Stimulated activated CD4-positive, alpha-beta T cell treated with anti-CD3 and anti-CD28 coated beads, Interleukin-1b, Interleukin-23, amount 100 ng/mL, for 24 hours (primary cell): ENCODE measurements at places on chromosomes 11 and 22.
A peak's percentile ranks its signal among the peaks of the same experiment; 100 is the strongest.

GRCh38 chr11:106959800-106960199 is 58.5 kb downstream of the GUCY1A2 start:
- no peak for DNase-seq

DNA sequence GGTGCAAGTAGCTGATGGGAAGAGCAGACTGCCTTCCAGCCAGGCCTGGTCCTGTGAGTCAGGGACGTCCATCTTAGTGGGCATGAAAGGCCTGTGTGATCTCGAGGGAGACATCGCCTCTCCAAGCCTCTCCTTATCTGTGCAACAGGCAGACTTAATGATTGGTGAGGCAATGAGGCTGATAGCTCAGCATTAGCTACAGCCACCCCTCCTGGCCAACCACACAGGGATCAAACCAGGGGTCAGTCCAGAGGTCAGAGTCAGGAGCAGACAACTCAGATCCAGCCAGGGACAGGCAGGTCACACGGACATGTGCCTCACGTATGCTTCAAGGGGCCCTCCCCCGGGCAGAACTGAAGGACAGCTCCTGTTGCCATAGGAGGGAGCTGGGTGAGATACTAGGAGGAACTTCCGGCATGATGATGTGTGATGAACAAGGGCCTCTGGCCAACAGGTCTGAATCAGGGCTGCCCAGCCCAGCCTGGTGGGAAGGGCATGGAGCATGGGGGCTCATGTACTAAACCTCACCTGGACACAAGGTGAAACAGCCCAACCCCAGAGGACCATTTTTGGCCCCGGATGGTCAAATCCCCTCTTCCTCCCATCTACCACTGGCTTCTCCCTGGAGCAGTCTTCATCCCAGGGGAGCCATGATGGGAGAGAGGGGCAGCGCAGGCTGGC is 2.8 kb upstream of the APOC3 start:
- DNase-seq: no peak

DNA sequence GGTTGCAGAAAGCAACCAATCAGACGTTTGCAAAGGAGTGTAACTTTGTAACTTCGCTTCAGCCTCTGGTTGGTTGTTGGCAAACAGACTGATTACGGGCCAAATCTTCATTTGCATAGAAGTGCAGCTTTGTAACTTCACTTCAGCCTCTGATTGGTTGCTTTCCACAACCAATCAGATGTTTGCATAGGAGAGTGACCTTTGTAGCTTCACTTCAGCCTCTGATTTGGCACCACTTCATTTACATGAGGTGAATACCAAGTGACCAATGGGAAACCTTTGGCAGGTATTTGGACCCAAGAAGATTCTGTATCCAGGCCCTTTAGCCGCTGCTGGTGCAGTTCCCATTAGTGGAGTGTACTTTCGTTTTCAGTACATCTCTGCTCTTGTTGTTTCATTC is 16.0 kb downstream of the USP47 start:
- no peak for DNase-seq

DNA sequence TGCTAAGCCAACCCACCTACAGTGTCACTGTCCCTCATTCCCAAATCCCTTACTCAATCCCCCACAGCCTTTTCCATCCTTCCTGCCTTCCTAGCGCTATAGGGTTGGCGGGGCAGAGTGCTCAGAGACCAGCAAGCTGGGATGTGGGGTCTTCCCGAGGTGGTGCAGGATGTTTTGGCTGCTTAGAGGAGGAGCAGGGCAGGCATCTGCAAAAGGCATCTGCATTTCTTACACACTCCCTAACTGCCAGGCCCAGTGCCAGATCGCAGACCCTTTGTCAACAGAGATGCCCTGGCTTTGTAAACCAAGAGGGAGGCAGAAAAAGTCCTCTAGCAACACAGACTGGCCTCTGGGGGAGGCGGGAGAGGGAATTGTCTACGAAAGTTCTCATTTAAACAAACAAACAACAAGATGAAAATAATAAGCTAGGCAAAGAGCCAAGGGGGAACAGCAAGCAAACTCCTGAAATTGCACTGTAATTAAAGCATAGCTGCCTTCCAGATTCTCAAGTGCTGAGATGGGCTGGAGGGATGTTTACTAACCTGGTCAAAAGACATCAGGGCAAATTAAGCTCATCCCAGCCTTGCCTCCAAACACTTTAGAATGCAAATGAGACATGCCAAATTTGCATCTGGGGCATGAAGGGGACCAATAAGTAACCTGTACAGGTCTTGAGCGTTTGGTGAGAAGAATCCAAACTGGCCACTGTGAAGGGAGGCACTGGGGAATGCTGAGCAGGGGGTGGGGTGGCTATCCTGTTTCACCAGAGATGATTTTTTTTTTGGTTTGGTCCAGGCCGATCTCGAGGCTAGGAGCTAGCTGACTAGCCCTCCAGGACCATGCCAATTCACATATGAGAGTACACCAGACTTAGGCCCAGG is 38.1 kb upstream of the ADA2 start:
- no peak for DNase-seq

- peak; percentile 76 for DNase-seq
Measured at GRCh38 chr11:75204685-75205563, 35.6 kb upstream of the TPBGL start.

DNA sequence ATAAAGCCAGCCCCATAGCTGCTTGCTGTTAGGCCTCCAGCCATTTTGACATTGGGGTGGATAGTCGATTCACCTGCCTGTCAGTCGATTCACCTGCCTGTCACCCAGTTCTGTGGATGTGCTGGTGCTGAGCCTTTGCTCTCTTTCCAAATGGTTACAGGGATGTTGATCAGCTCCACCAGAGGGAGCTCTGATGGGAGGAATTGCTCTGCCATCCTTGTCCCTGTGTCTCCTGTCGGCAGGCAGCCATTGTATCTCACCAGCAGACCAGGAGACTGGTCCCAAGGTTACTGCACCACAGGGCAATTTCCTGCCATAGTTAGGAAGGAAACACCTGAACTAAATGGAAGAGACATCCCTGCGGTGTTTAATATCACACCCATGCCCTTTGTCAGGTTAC is 6.1 kb downstream of the MPEG1 start:
- no peak for DNase-seq

DNA sequence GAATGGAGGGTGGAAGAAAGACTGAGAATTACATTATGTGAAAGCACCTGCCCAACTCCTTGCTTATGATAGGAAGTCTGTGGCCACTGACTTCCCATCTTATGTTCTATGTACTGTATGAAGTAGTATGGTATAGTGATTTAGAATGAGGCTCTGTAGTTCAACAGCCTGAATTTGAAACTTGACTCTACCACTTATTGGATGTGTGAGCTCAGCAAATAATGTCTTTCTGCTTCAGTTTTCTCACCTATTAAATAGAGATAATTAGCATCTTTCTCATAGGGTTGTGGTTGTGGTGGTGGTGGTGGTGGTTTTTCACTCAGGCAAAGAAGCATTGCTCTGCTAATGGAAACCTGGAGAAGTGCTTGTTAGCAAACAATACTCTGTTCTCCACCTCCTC is 121.6 kb downstream of the PAX6 start:
- no peak for DNase-seq

- DNase-seq: no peak
Measured at GRCh38 chr11:57269571-57270021, 32.5 kb upstream of the APLNR start.

DNA sequence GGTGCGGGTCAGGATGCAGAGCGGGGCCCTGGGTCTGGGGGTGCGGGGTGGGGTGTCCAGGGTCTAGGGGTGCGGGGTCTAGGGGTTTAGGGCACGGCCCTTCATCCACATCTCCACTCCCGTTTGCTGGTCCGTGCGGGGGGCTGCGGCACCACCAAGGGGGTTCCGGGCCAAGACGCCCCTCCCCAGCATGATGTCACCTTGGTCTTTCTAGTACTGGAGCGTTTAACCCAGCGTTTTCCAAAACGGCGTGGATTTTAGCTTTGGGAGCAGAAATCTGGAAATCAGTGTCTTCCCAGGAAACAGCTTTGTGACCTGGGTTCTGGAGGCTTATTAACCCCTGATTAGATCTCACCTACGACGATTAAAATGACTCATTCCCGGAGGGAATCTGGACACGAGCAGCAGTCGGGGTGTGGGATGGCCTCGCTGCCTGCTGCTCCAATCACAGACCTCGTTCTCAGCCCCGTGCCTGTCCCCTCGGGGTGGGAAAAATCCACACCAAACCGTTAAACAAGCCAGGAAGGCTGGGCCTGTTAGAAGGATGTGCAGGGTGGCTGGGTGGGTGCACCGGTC is 759 bp downstream of the AP2A2 start:
- DNase-seq: no peak

- DNase-seq: no peak
Measured at GRCh38 chr11:112248201-112248600, 12.5 kb downstream of the PLET1 start.

DNA sequence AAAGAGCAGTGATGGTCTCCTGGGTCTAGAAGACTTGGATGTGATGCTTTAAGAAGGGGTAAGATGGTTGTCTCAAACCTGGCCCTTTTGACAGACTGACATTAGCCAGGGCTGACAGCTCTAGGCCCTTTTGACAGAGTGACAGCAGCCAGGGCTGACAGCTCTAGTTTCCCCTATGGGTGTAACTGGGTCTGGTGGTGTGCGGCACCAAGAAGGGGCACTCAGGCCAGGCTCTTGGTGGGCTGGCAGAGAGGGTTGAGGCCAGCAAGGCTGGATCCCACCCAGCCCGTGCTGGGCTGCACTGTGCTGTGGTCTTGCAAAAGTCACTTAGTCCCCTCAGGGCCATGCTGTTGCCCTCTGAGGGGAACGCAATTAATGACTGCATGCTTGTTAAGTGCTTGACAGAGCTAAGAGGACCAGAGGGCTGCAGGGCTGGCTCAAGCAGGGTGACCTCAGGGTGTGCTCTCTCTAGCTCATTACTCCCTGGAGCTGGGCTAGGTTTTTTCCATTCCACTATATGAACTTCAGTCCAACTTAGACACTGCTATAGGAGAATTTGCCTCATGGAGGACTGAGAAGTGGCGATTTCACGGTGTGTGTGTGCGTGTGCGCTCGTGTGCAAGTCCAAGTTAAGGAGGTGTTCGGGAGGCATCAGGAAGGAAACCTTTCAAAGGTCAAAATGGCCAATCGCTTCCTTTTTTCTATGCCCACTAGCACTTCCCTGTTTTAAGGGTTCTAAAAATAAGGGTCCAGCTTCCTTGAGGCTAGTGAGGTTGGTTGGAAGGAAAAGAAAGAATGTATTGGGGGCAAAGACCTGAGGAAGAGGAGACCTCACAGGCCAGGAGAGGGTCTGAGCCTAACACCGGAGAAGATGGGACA is 4.4 kb downstream of the UBASH3B start:
- DNase-seq: no peak

DNA sequence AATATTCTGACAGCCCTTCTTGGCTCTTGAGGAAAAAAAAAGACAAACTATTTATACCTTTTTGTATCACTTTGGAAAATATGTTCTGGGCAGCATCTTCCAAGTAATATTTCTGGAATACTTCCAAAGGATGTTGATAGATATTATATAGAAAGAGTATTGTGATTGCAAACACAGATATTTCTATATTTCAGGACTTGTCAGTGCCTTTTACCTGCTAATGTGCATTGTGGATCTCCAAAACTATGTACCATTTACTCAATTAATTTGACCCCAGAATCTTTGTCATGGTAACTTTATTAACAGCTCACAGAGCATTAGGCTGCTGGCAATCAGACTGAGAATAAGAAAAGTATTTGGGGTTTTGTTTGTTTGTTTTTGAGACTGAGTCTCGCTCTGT is 16.7 kb upstream of the CCND1 start:
- DNase-seq: no peak

DNA sequence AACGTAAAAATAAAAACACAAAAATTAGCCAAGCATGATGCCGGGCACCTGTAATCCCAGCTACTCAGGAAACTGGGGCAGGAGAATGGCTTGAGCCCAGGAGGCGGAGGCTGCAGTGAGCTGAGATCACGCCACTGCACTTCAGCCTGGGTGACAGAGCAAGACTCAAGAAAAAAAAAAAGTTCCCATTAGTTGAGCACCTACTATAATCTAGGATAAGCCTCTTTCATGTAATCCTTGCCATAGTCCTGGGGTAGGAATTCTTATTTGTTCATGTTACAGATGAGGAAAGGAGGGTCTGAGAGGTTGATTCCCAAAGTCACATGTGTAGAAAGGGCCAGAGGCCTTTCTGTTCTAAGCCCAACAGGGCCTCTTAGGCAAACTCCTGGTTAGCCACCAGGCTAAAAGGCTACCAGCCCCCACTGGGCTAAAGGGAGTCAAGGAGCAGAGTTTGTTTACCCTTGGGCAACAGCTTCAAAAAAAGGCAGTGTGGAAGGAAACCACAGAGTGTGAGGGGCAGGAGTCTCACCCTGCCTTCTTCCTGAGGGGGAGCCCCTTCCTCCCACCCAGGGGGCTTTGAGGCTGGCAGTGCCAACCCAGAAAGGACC is 21.6 kb upstream of the CSNK1E start:
- no peak for DNase-seq

DNA sequence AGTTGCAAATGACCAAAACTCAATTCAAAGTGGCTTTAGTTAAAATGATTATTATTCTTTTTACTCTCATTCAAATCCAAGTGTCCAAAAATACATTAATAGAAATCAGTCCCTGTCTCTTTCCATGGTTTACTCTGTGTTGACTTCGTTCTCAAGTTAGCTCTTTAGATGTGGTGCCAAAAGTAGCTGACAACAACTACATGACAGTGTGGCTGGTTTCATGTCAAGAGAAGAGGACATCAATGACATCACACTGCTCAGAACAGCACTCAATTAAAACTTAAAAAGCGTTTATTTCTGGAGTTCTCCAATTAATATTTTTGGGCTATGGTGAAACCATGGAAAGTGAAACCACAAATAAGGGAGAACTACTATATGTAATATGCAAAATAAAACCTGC is 1746.9 kb downstream of the LRRC4C start:
- no peak for DNase-seq
